ENCODE measurements at places on chromosomes 16 and 17.

GRCh38 chr17:16877099-16877498 lies 94.8 kb downstream of the TNFRSF13B start:
- DNase-seq = no peak

DNA sequence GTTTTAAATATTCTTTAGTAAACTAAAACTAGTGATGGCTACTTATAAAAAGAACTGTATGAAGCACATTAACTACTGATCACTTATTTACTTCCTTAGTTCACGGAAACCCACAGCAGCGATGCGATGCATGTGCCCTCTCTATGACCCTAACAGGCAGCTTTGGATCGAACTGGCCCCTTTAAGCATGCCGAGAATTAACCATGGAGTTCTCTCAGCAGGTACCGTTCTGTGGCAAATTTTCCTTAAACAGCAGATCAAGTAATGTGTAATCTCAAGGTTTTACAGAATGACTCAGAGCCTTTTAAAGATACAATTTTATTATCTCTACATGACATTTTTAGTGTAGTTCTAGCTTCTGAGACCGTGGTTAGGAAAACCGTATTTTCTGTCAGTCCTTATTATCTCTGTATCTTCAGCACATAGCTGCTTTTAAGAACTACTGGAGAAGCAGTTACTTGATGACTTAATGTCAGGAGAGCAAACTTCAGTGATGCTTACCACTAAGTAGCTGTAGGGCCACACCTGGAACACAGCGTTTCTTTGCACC lies 43.0 kb downstream of the GAN start:
- DNase-seq = no peak

GRCh38 chr16:1034230-1035065 lies 38.1 kb upstream of the SSTR5 start:
- no peak for DNase-seq

DNA sequence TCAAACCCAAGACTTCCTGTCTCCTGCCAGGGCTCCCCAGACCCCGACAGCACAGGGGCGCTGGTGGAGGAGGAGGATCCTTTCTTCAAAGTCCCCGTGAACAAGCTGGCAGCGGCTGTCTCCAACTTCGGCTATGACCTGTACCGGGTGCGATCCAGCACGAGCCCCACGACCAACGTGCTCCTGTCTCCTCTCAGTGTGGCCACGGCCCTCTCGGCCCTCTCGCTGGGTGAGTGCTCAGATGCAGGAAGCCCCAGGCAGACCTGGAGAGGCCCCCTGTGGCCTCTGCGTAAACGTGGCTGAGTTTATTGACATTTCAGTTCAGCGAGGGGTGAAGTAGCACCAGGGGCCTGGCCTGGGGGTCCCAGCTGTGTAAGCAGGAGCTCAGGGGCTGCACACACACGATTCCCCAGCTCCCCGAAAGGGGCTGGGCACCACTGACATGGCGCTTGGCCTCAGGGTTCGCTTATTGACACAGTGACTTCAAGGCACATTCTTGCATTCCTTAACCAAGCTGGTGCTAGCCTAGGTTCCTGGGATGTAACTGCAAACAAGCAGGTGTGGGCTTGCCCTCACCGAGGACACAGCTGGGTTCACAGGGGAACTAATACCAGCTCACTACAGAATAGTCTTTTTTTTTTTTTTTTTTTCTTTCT lies 8.1 kb downstream of the SERPINF1 start:
- no peak for DNase-seq

DNA sequence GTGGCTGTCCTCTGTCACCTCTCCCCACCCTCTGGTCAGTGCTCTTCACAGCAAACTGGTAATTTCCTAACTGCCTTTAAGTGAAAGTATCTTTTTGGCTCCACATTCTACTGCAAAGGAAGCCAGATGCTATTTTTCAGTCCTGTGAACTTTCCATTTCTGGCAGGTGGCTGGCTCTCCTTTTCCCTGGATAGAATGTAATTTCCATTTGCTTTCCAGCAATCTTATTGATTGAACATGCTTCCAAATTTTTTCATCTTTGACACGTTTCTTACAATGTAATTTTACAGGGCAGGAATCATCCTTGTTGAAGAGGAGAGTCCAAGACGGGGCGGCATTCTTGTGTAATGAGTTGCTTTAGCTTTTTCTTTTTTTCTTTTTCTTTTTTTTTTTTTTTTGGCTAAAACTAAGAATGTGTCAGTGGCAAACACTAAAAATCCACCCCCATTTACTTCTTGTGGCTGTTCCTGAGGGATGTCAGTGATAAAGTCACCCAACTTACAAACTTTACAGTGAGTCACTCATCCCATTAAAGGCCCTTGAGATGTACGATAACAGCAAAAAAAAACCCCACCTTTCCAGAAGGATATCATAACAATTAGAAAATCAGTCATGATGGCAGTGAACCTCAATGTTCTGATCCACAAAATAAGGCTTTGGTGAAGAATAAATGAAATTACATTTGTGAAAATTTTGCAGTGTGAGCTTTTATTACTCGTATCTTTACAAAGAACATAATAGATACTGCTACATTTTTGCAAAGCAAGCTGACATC lies 29.4 kb upstream of the PRKCA start:
- DNase-seq = no peak

GRCh38 chr16:8990445-8990844 lies 26.7 kb upstream of the USP7 start:
- DNase-seq = no peak

DNA sequence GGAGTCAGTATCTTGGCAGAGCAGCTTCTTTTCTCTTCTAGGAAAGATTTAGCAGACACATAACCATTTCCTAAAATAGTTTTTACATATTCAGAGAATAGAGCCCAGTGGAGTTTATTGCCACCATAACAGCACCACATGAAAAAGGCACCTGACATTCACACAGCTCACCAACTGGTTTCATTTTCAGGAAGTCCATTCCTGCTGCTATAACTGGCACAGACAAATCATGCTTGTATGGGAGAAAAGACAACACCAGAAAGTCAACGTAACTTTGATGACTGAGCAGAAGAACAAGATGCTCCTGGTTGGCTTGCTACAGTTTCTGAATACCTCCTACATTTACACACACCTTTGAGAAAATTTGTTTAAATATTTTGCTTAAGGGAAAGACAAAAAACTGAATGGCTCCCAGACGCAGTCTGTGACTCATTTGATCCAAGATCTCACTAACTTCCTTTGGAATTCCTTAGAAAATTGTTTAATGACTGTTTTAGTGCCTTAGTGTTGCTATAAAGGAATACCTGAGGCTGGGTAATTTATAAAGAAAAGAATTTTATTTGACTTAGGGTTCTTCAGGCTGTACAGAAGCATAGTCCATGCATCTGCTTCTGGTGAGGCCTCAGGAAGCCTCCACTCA lies 1380.6 kb downstream of the CDH8 start:
- DNase-seq = no peak

GRCh38 chr17:78397681-78398101 lies 19.2 kb downstream of the PGS1 start:
- no peak for DNase-seq

DNA sequence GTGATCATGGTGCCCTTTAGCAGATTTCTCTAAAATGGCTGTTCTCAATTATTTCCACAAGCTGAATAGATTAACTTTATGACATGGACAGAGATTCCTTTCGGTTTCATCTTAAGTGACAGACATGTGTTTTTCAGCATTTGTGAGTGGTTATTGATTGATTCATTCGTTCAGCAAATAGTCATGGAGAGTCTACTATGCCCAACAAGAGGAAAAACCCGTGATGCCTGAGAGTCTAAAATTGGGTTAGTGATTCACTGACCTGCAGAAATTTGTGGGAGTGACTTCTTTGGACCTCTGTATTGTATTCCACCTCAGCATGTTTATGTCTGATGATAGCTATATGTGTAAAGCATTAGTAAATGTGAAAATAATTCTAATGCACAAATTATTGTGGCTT lies 28.0 kb upstream of the DUSP14 start:
- DNase-seq = no peak

- DNase-seq = no peak
Observed at GRCh38 chr17:17075125-17075781, 33.0 kb downstream of the MPRIP start.

Measured in esophagus muscularis mucosa (tissue), 4 donors.